Spinal cord (tissue), 10 donors: ENCODE measurements at places on chromosomes 16 and 17. TPM values are rescaled to one million over a fixed set of nuclear protein-coding genes. Genes with fewer than 3 reads are reported as not detected.

Gene TM4SF5
- total RNA-seq: not detected

- no peaks in the 10 kb centered on the region for H3K4me1 ChIP-seq
- no peaks in the 10 kb centered on the region for H3K36me3 ChIP-seq
- no peak overlapping the region for H3K27ac ChIP-seq
- no peak overlapping the region for H3K4me3 ChIP-seq
These were observed 11.3 kb downstream of the ASGR1 start for GRCh38 chr17:7167832-7168231.

Gene GPR142
- total RNA-seq: 0.59 TPM

DNA sequence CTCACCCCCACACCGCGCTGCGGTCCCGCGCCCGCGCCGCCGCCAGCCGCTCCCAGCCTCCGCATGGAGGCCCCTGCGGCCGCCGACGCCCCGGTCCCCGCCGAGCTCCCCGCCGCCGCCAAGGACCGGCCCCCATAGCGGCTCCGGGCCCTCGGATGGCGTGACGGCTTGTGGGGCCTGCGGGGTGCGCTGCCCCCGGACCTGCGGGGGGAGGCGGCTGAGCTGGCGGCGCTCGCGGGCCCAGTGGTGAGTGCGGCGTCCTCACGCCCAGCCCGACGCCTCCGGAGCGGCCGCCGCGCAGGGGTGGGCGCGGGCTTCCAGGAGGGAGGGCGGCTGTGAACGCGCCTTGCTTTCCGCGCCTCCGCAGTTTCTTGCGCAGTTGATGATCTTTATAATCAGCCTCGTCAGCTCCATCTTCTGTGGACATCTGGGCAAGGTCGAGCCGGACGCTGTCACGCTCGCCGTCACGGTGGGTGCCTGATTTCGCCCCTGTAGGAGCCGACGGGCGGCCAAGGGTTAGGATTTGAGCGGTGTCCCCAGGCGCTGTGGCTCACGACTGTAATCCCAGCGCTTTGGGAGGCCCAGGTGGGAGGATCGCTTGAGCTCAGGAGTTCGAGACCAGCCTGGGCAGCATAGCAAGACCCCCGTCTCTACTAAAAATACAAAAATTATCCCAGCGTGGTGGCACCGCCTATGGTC is 46.4 kb downstream of the SLC47A1 start:
- H3K27me3 ChIP-seq: peaks cover 3% of the 10 kb centered on the region
- DNase-seq: no peak
- H3K27ac ChIP-seq: no peak overlapping the region
- no peaks in the 10 kb centered on the region for H3K36me3 ChIP-seq

DNA sequence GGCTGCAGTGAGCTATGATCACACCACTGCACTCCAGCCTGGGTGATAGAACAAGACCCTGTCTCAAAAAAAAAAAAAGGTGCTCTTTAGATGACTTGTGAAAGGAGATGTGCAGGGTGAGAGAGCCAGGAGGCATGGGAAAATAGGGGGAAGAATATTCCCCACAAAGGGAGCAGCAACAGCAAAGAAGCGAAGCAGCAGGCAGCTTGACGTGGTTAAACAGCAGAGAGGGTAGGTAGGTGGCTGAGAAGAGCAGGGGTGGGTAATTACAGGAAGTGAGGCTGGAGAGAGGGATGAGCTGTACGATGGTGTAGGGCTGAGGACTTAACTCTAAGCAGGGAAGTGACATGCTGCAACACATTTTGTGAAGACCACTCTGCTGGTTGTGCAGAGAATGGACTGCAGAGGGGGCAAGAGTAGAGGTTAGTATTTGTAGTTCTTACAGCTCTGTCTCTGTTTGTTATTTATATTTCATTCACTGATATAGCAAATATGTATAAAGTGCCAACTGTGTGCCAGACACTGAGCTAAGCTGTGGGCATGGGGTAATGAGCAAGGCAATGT is 1.6 kb downstream of the HEATR3 start:
- peaks cover 8% of the 10 kb centered on the region for H3K36me3 ChIP-seq
- no peaks in the 10 kb centered on the region for H3K27me3 ChIP-seq
- no peak for DNase-seq
- no peak overlapping the region for H3K27ac ChIP-seq
- H3K4me3 ChIP-seq: no peak overlapping the region

- no peaks in the 10 kb centered on the region for H3K27me3 ChIP-seq
- peaks cover 36% of the 10 kb centered on the region for H3K36me3 ChIP-seq
- H3K27ac ChIP-seq: peak overlapping the region; percentile 99
- H3K4me3 ChIP-seq: peak overlapping the region; percentile 28
- DNase-seq: no peak
These were observed 14.4 kb upstream of the HOXB2 start for GRCh38 chr17:48559122-48559839.

GRCh38 chr16:19683453-19684236 is 34.4 kb downstream of the KNOP1 start:
- no peaks in the 10 kb centered on the region for H3K27me3 ChIP-seq
- no peak overlapping the region for H3K4me3 ChIP-seq
- H3K4me1 ChIP-seq: peaks cover 15% of the 10 kb centered on the region
- no peak overlapping the region for H3K27ac ChIP-seq

DNA sequence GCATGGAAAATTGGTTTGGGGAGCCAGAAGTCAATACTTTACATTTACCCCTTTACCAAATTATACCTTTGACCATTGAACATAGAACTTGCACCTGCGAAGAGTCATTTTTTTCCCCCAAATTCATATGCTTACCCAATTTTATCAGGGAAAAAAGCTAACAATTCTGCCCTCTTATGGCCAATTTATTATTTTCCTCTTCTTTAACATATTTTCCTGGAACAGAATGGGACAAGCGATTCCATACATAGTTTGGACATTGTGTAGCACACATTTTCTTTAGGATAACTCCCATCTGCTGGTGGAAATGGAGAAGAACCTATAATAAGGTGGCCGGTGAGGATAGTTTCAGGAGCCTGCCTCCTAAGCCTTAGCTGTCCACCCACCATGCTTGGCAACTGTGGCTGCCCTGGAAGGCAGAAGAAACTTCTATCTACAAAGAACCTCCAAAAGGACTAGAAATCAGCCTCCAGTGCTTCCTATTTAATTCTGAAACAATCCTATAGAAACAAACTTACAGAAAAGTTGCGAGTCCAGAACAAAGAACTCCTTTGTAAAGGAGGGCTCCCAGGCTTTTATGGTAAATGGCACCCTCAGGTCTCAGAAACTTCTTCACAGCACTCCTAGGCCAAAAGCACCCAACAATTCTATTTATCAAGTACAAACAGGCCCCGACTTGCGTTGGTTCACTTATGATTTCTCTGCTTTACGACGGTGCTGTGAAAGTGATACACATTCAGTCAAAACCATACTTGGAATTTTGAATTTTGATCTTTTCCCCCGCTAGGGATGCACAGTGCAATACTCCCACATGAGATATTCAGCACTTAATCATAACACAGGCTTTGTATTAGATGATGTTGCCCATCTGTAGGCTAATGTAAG is 64.1 kb upstream of the CACNG4 start:
- no peaks in the 10 kb centered on the region for H3K36me3 ChIP-seq
- DNase-seq: peak; percentile 85
- H3K27ac ChIP-seq: no peak overlapping the region
- H3K4me1 ChIP-seq: peaks cover 14% of the 10 kb centered on the region

- H3K4me1 ChIP-seq: peaks cover 16% of the 10 kb centered on the region
- DNase-seq: no peak
- peaks cover 26% of the 10 kb centered on the region for H3K27me3 ChIP-seq
- H3K4me3 ChIP-seq: peak overlapping the region; percentile 36
These were observed 477 bp upstream of the SLC47A1 start for GRCh38 chr17:19533036-19533717.

DNA sequence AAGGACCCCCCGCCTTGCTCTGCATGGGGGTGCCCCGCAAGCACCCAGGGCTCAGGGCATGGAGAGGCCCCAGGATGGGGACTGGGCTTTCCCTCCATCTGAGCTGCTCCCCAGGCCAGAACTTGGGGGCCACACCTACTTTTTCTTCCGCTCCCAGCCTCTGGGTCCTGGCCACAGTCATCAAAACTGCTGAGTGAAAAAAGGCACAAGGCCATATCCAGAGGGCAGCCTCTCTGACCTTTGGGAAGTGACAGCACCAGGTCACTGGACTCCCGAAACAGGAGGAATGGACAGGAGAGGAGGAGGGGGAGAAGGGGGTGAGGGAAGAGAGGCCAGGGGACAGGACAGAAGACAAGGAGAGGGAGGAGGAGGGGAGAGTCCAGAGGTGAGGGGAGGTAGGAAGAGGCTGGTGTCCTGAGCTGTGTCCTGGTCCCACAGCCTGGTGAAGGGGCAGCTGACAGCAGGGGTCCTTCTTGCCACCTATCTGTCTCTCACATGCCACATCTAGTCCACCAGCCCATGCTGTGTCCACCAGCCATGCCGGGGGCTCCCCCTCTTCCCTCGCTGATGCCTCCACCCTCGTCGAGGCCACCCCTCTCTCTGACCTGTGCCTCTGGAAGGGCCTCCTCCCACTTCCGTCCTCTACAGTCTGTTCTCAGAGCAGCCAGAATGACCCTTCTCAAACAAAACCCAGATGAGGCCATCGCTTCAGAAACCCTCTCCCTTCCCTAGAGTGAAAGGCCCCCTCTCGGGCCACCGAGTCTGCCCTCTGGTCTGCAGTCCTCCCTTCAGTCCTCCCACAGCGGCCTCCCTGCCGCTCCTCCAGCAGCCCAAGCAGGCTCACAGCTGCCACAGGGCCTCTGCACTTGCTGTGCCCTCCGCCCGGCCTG is 73.9 kb upstream of the TOB1 start:
- H3K4me1 ChIP-seq: peaks cover 26% of the 10 kb centered on the region
- no peak overlapping the region for H3K27ac ChIP-seq
- no peaks in the 10 kb centered on the region for H3K36me3 ChIP-seq
- H3K4me3 ChIP-seq: no peak overlapping the region
- H3K27me3 ChIP-seq: no peaks in the 10 kb centered on the region

DNA sequence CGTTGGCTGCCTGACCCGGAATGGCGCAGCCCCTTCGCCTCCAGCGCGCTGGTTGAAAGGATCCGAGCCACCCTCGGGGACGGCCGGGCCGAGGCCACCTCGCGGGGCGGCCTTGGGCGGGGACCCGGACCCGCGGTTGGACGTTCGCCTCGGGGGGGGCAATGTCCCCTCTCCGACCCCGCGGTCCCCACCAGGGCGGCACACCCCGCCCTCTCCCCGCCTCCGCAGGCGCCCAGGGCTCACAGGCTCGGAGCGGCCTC is 1.0 kb upstream of the SOX8 start:
- peaks cover 79% of the 10 kb centered on the region for H3K4me1 ChIP-seq
- H3K4me3 ChIP-seq: peak overlapping the region; percentile 38
- no peak for DNase-seq
- peaks cover 8% of the 10 kb centered on the region for H3K27me3 ChIP-seq
- H3K36me3 ChIP-seq: peaks cover 69% of the 10 kb centered on the region
- no peak overlapping the region for H3K27ac ChIP-seq

DNA sequence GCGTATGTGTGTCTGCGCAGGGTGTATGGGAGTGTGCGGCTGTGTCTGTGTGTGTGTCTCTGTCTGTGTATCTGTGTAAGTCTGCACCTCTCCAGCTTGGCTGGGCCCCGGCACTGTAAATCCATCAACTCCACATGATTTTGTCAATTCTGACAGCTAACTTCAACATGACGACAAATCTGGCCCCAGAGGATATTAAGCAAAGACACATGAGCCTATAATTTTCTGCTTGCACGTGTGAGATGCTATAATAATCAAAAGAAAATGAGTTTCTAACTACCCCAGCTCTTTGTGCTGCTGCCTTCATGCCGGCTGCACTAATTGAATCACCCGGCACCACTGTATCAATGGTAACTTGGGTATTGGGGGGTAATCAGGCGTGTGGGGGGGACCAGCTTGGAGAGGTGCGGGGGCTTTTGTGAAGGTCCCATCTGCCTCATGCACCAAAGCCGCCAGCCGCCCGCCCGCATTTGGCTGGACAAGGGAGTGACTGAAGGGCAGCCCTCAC is 57.6 kb upstream of the LHX1 start:
- H3K4me3 ChIP-seq: no peak overlapping the region
- no peak overlapping the region for H3K27ac ChIP-seq
- DNase-seq: peak; percentile 53
- no peaks in the 10 kb centered on the region for H3K36me3 ChIP-seq

Gene CDRT15L2
- total RNA-seq: not detected

GRCh38 chr17:4566785-4567184 is 6.4 kb upstream of the GGT6 start:
- H3K27ac ChIP-seq: no peak overlapping the region
- H3K4me1 ChIP-seq: peaks cover 3% of the 10 kb centered on the region
- no peaks in the 10 kb centered on the region for H3K36me3 ChIP-seq
- H3K4me3 ChIP-seq: no peak overlapping the region
- no peak for DNase-seq
- H3K27me3 ChIP-seq: peaks cover 3% of the 10 kb centered on the region

Gene ZNF750
- total RNA-seq: not detected

Gene CLDN9
- total RNA-seq: 0.20 TPM
